ENCODE measurements at places on chromosomes 3 and 15.

- no peak for DNase-seq
Observed at GRCh38 chr3:39095778-39096177, 11.6 kb downstream of the GORASP1 start.

DNA sequence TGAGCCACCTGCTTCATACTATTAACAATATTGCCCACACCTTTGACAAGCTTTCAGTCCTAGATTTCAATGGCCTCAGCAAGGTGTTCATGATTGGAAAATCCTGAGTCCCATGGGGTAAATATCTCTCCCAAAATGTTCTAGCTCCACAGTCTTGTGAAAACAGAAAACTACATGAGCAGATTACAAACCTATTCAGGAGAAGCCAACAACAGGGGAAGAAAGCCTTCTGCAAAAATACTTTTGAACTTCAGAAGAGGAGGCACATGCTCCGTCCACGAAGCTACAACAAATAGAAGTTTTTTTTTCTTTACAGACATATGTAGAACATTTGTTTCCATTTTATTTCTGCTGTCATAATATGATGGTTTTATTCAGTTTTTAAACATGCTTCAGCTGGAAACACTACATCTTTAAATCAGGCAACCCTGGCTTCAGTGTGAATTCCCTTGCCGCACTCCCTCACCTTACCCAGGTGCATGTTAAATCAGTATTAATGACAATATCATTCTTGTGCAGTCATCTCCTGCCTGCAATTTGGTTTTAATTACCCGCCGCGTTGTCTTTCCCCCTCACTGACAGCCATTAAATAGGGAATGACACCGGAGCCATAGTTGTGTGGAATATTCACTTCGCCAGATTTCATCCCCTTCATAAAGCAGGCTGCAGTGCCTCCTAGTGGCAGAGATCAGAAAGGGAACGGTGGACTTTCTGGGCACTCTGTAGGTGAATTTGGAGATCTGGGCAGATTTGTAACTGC is 725.5 kb upstream of the ARRDC4 start:
- DNase-seq, result peak; percentile 32

DNA sequence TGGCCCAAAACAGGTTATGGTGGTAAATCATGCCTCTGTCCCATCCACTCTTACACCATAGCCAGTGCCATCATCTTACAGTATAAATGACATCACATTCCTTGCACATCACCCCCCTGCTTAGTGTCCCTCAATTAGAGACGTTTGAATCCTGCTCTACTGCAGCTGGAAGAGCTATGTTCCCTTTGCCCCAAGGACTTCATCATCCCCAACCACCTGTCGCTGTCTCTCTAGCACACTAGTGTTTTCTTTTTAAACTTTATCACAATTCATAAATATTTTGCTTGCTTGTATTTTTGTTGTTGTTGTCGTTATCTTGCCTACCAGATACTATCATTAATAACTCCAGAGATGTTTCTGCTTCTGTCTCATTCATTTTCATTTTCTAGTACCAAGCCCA is 28.7 kb downstream of the SPTSSB start:
- DNase-seq, result no peak

DNA sequence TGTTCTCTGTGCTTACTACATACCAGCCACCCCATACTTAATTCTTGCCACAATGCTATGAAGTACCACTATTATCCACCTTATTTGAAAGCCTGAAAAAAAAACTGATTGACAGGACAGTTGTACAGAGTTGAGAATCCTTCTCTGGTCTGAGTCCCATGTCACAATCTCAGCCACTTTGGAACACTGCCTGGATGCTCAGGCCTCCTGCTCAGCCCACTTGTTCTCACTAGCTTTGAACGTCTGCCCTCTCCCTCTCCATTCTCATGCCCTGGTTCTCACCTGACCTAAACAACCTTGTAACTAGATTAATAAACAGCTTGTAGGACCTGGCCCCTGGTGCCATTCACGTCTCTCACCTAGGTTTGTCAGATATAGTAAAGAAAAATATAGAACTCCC is 53.9 kb downstream of the TRIM69 start:
- DNase-seq, result no peak

- DNase-seq, result no peak
Observed at GRCh38 chr3:37689645-37690356, 171.9 kb upstream of the CTDSPL start.

- DNase-seq, result no peak
Observed at GRCh38 chr3:5138214-5138981, 16.3 kb downstream of the ARL8B start.

- no peak for DNase-seq
Observed at GRCh38 chr15:100731267-100732152, 129.1 kb downstream of the ASB7 start.

DNA sequence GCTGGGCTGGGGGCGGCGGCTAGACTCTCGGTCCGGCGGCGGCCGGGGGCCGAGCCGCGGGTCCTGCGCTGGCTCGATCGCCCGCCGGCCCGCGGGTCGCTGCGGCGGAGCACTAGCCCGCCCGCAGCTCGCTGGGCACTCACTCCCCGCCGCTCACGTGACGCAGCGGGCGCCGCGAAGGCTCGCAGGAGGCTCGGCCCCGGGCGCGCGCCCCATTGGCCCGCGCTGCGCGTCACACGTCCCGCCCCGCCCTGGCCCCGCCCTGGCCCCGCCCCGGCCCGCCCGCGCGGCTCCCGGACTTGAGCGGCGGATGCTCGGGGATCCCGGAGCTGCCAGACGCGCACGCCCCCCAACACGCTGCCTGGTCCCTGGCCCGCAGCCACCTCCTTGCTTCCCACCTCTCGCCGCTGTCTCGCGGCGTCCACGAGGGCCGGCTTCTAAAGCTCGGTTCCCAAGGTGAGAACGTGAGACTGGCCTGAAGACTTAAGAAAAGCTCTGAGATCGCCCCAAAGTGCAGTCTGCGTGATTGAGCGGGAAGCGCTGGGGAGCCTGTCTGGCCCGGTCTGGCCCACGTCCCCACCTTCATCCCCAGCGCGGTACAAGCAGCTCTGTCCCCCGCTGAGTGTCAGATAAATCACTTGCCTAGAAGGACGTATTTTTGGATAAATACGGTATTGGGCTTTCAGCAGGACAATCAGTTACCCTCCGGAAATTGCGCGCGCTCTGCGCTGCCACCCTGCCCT is at the start of gene KLF15:
KLF15 (minus strand) TSS at position 114 of the 743 bp plus-strand sequence. CDS start 4,486 bp downstream, outside the sequence.
- no peak for DNase-seq

GRCh38 chr3:87136066-87136596 is 91.0 kb upstream of the CHMP2B start:
- no peak for DNase-seq

DNA sequence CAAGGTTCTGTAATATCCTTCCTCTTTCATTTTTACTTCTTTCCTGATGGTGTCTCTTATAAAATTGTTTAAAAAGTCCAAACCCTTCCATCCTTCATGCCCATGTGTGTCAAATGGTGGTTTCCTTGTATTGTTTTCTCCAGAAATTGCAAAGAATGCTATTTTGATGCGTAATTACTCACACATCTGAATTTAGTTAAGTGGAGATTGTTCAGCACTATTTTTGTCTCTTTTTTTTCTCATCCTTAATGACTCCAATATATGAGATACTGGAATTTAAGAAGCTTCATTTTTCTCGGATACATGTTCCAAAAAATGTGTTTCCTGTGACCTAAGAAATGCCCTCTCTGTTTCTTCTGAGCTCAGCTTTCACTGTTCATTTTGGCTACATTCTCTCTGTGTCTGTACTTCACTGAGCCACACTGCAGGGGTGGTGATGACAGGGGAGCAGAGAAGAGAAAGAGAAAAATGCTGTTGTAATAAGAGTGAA is 799.8 kb downstream of the DIPK2A start:
- DNase-seq, result peak; percentile 65

DNA sequence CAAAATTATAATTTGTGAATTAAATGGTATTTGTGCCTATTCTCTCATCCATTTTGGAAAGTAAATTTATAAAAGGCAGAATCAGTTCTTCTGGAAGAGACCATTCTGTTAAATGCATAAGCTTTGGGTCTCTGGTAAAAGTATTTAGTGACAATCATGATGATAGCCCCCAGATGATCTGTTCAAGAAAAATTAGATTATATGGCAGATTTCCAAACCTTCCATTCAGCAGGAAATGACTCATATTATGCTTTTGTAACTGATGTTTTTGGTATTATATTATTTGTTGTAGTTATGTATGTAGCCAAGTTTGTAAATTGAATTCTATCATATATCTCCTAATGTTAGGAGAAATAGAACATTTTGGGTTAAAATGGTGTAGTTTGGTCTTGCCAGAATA is 340.8 kb upstream of the DPH6 start:
- DNase-seq, result no peak

DNA sequence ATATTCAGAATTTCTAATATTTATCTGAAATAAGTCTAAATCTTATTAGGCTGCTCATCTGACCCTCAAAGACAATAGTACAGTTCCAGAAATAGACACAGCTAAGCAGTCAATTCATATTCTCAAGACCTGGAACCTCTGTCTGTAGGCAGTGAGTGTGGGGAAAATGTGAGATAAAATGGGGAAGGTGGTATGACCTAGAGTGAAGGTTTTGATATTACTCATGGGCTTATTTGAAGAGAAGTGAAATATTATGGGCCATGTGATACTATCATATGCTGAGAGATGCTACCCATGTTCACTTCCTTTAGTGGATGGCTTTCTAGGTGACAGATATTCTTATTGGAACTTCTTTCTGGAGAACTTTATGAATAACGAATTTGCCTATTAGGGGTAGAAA is 33.5 kb downstream of the TGFBR2 start:
- no peak for DNase-seq

GRCh38 chr3:172692751-172693338 is 18.0 kb downstream of the NCEH1 start:
- DNase-seq, result no peak

DNA sequence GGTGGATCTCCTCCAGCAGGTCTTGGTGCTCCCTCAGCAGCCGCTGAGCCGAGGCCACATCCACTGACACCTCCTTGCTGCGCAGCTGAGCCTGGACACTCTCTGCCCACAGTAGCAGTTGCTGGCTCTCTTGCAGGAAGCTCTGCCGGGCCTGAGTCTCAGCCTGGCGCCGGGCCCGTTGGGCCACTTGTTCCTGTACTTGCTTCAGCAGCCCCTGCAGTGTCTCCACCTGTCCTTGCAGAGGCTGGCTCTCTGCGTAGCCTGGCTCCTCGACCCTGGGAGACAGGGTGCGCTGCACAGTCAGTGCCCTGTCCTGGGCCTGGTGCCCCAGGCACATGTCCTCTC is 15.5 kb downstream of the SPTBN5 start:
- DNase-seq, result no peak

DNA sequence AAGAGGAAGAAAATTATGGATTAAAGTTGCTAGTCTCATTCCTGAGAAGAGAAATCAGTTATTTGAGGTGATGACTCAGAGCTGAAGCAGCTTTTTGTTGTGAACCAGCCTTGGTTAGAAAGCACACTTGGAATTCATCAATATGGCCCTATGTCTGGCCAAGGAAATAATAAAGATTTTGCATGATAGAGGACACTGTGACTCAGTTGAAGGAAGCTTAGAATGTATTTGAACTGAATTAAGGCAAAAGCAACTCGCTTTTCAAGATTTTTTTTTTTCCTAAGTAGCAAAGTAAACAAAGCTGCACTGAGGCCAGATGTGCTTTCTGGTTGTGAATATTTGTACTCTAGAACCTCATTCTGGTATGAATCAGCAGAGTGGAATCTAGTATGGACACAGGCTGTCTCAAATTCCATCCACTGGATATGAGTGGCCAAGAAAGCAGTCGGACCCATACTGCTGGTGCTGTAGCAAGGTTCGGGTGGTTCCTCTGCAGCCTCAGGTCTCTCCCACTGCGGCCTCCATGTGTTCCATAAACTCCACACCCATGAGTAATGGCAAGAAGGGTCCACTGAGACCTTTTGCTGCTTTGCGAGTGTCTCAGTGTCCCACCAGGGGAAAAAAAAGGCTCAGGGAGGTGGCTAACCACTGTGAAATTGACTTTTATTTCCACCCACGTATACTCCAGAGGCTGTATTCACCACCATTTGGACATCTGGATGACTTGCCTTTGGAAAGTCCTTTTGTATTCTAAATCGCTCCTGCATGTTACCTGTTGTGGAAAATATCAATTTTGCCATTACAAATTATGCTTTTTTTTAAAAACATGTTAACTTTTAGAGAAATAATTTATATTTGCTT is 53.1 kb downstream of the TGFBR2 start:
- no peak for DNase-seq

DNA sequence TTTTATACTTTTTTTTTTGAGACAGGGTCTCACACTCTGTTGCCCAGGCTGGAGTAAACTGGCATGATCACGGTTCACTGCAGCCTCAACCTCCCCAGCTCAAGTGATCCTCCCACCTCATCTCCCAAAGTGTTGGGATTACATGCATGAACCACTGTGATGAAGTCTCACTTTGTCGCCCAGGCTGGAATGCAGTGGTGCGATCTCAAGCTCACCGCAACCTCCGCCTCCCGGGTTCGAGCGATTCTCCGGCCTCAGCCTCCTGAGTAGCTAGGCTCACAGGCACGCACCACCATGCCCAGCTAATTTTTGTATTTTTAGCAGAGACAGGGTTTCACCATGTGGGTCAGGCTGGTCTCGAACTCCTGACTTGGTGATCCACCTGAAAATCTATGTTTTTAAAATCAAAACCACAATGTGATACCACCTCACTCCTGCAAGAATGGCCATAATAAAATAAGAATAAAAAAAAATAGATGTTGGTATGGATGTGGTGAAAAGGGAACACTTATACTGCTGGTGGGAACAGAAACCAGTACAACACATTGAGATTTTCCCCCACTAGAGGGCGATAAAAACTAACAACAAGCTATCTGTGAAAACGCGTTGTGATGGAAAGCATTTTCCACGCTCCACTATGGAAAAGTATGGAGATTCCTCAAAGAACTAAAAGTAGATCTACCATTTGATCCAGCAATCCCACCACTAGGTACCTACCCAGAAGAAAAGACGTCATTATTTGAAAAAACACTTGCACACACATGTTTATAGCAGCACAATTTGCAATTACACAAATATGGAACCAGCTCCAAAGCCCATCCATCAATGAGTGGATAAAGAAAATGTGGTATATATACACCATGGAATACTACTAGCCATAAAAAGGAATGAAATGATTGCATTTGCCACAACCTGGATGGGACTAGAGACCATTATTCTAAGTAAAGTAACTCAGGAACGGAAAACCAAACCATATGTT is 26.8 kb upstream of the OCA2 start:
- DNase-seq, result no peak

DNA sequence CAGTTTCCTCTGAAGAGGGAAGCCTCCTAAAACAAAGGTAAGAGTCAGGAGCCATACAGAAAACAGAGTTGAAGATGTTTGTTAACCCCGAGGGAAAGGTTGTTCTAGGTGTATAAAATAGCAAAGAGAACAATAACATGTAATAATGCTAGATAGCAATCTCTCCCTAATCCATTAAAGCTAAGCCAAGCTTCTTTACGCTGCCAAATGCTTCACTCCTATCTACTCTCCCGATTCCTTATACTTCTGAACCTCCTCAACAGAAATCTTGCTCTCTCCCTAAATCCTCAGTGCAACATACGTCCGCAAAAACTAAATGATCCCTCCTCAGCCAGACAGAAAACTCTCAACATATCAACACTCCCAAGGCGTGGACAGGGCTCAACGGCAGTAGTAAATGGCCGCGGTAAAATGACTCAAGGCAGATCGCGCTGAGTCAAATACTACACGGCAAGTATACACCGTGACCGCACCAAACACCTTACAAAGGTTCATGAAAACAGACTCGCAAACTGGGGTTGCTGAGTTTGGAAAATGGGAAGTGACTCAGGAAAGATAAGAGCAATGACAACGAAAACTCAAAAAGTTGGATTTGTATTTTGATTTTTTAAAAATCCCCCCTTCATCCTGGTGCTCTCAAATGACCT is 682 bp downstream of the CLDND1 start:
- DNase-seq, result peak; percentile 17
